ENCODE measurements at places on chromosomes 3 and 15. TPM values are rescaled to one million over a fixed set of nuclear protein-coding genes. Genes with fewer than 3 reads are reported as not detected.

IVD gene
- total RNA-seq, result 38.6 TPM

CLDN18 gene
- not detected for total RNA-seq

PAK6 gene
- not detected for total RNA-seq

KLHL24 gene
- 142 TPM for total RNA-seq

GPR171 gene
- total RNA-seq, result not detected

FBXW12 gene
- not detected for total RNA-seq

FANCD2OS gene
- not detected for total RNA-seq

CILP gene
- under 0.01 TPM for total RNA-seq

CFAP100 gene
- not detected for total RNA-seq

ZNF660 gene
- total RNA-seq, result 5.0 TPM

ABI3BP gene
- 183 TPM for total RNA-seq

ZPLD1 gene
- total RNA-seq, result under 0.01 TPM

CA12 gene
- 114 TPM for total RNA-seq

SYNM gene
- 4.0 TPM for total RNA-seq

ECE2 gene
- not detected for total RNA-seq

KLHL40 gene
- total RNA-seq, result not detected

MAP6D1 gene
- 0.59 TPM for total RNA-seq

CCPG1 gene
- 209 TPM for total RNA-seq

ZIC4 gene
- total RNA-seq, result 0.29 TPM

EMC7 gene
- total RNA-seq, result 48.0 TPM

TIMMDC1 gene
- 59.4 TPM for total RNA-seq

TTC21A gene
- total RNA-seq, result 8.5 TPM

ANKDD1A gene
- 3.8 TPM for total RNA-seq

KLF15 gene
- 4.4 TPM for total RNA-seq

PRR20G gene
- total RNA-seq, result not detected

All from osteoblast (primary cell).